ENCODE measurements at places on chromosomes 7 and 10.

GRCh38 chr10:122173766-122174435, 97.2 kb upstream of the BTBD16 start:
- no peak for DNase-seq

- peak; percentile 87 for DNase-seq
Observed at GRCh38 chr10:30433730-30434272, at the start of gene MAP3K8. Gene MAP3K8, plus strand, starts transcription at chr10:30434184. Its CDS starts 4,755 bp downstream, at chr10:30438939.

- DNase-seq = peak; percentile 2
Observed at GRCh38 chr7:9507290-9507689, 1073.9 kb downstream of the NXPH1 start.

DNA sequence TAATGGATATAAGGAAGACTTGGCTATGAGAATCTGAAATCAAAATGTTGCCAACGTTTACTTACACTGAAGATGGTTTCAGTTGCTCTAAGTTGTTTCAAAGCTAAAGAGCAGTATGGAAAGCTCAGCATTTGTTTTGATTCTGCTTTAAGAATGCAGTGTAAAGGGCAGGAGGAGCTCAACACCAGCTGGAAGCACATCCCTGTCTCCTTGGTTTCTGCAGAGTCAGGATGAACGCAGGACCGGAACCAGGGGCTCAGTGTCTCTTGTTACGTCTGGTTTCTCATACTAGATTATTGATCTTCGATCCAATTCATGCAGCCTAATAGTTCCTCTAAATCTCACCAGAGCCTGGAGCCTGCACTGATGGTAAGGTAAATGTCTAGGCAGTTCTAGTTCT, 24.1 kb downstream of the ZRANB1 start:
- DNase-seq = peak; percentile 22

GRCh38 chr7:7745966-7746365, 27.6 kb upstream of the RPA3 start:
- no peak for DNase-seq

GRCh38 chr7:131431756-131432155, 104.1 kb downstream of the MKLN1 start:
- no peak for DNase-seq

- DNase-seq = peak; percentile 46
Observed at GRCh38 chr10:110324201-110324804, 19.6 kb upstream of the SMNDC1 start.

All from iris pigment epithelial cell (primary cell).